Upper lobe of left lung (tissue), 6 donors: ENCODE measurements at places on chromosomes 5 and 9.

- DNase-seq: no peak
Measured at GRCh38 chr9:130768265-130768664, 66.8 kb upstream of the ABL1 start.

- DNase-seq: peak; percentile 58
Measured at GRCh38 chr9:136189394-136190236, 15.3 kb downstream of the LHX3 start.

- DNase-seq: no peak
Measured at GRCh38 chr5:91077623-91078022, 305.5 kb downstream of the ARRDC3 start.

DNA sequence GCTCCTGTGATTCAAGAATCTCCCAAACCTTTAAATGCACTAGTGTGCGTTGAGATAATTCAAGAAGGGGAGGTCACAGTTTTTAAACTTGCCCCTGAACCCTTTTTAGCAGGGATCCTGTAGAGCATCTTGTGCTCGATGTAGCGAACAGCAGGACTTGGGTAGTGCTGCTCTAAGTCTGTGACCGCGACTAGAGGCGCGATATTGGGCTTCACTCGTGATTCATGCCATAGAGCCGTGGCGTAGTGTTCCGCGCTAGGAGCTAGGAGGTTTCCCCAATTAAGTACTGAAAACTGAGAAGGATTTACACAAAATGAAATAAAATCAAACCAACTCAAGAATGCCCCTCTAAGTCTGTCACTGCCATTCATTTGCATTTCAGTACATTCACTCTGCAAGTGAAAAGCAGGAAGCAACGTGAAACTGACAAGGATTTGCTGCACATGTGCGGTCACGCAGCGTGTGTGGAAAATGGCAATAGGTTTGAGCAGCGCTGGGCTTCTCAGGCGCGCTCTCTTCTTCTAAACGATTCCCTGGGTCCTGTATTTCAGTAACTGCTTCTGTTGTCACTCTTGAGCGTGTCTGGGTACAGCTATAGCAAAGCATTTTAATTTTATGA, 1135.9 kb upstream of the WWC1 start:
- DNase-seq: no peak

- DNase-seq: no peak
Measured at GRCh38 chr5:40172721-40173120, 507.0 kb upstream of the PTGER4 start.

- no peak for DNase-seq
Measured at GRCh38 chr5:82794876-82795275, 282.3 kb downstream of the TMEM167A start.

DNA sequence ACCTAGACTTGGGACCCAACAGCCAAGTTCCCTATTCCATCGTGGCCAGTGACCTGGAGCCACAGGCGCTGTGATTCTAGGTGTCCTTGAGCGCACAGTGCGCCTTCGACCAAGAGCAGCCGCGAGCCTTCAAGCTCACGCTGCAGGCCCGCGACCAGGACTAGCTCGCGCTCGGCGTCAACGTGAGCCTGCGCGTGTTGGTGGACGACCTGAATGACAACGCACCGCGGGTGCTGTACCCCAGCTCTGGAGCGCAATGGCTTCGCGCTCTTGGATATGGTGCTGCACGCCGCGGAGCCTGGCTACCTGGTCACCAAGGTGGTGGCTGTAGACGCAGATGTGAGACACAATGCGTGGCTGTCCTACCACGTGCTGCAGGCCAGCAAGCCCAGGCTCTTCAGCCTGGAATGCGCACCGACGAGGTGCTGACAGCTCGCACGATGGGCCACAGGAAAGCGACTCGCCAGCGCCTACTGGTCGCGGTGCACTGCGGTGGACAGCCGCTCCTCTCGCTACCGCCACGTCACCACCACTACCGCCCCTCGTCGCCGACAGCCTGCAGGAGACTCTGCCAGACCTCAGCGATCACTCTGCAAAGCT, 11.4 kb downstream of the PCDHGA12 start:
- no peak for DNase-seq
